ENCODE measurements at places on chromosomes 13 and 19.

DNA sequence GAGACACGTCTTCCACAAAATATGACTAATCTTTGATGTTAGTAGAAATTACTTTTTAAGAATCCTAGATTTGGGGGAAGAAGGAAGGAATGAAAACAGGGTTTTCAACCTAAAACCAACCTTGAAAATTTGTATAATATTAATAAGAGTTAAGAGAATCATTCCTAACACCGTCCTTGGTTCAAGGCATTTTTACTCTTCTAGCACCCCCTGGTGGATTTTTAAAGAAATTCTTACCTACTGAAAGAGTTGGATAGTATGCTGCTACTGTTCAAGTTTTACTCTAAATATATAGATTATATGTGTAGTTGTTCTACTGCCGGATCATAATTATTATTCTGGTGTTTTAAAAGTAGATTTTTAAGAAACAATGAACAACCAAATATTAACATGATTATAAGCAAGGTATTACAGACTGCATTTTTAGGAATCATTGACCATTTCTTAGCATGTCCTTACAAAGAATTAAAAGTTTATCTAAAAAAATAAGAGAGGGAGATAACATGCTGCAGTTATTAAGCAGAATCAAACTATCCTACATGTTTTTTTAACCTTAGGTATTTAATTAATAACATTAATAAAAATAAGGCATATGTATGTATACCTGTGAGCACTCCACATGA is 7.4 kb upstream of the SLITRK6 start:
- peak; percentile 43 for DNase-seq

DNA sequence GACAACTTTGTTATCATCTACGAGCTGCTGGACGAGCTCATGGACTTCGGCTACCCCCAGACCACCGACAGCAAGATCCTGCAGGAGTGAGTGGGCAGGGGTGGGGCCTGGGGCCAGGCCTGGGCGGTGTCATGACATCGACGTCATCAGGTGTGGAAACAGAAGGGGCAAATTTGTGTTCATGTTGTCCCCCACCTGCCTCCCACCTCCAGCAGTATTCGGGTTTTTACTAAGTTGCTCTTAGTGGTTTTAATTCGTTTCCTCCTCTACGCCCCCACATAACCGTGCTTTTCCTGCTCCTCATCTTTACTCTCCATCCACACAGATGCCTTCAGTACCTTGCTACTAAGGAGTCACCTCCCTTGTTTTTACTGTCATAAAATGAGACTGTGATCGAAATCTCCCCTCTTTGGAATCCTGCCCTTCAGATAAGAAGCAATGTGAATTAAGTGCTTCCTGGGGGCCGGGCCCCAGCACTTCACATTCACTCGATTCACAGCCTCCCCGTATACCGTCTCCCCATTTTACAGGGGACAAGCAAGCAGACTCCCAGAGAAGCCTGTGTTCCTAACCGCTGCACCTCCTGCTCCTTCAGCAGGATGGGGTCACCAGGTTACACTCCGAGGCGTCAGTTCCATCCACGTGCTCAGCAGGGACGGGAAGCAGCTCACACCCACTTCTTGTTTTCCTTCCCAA is 10.5 kb downstream of the AP1M1 start:
- DNase-seq = no peak

GRCh38 chr19:8240274-8241229 is 31.4 kb downstream of the CERS4 start:
- DNase-seq = no peak

GRCh38 chr13:37094840-37095239 is 10.6 kb downstream of the CSNK1A1L start:
- DNase-seq = no peak

DNA sequence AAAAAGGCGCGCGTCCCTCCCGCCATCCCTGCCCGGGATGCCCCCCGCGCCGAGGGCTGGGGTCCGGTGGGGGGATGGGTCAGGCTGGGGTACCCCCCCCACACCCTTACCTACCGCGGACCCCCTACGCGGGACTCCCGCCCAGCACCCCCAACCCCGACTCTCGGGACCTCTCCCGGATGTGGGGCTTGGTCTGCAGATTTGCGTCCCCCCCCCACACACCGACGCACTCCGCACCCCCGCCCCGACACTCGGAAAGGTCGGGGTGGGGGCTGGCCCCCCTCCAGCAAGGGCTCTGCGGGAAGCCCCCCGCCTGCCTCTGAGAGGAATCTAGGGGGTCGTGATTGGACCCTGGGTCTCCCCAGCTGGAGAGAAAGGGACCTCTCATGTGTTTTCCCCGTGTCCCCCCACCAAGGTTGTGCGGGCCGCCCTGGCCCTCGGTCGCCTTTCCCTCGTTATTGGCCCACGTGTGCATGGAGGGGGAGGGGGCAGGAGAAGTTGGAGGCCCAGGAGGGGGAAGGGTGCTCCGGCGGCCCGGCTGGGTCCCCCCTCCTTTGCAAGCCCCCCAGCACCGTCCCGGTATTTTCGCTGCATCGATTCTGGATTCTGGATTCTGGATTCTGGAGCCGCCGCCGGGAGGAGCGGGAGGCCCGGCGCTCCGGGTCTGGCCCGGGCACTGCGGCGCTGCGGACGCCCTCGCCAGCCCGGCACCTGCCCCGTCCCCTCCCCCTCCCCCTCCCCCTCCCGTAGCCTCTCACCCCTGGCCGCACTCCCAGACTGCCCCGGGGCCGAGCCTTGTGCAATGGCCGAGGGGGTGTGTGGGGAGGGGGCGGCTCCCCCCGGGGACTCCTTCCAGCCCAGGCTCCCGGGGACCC is 607 bp downstream of the NFIC start:
- no peak for DNase-seq

- DNase-seq = no peak
Observed at GRCh38 chr13:110367620-110368019, 60.5 kb downstream of the COL4A2 start.

GRCh38 chr19:8075158-8076074 is 22.9 kb downstream of the CCL25 start:
- DNase-seq = no peak

DNA sequence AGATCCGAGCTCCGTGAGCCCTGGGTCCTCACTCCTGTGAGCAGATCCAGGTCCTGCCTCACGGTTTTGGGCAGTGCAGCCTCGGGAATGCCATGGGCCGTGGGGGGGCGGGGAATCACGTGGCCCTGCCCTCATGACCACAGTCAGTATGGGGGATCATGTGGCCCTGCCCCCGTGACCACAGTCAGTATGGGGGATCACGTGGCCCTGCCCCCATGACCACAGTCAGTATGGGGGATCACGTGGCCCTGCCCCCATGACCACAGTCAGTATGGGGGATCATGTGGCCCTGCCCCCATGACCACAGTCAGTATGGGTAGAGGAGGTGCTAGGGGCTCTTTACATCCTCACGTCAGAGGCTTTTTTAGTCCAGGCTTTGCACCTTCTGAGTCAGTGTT is 64.3 kb upstream of the F7 start:
- no peak for DNase-seq

DNA sequence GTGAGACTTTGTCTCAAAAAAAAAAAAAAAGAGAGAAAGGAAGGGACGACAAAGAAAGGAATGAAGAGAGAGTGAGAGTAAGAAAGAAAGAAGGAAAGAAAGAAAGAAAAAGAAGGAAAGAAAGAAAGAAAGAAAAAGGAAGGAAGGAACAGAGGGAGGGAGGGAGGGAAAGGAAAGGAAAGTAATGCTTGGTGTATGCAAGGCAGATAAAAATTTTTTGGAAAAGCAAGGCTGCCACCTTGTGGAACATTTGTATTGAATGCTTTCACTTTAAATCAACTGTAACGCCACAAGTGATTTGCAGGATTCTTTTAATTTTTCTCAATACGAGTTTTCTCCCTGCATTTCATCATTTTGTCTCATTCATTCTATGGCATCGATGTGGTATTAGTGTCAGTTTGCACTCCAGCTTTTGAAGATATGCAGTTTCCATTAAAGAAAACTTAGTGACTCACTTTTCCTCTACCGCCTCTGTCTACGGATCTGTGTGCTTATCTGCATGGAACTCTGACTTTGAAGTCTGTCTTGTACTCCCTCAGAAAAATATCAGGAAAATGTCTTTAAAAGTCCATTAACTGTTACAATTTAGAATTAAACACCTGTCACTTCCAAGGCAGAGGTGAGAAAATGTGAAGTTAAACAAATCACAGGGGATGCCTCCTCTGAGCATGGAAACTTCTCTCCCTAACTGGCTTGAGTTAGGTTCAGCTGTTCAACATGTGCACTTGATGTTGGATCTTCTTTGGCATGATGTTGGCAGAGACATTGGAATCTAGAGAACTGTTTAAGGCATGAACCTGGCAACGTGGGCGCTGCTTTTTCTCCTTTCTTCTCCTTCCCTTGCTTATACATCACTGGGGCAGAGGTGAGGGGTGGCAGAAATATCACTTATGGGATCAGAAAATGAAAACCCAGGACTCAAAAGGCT is 20.0 kb upstream of the ZDHHC20 start:
- DNase-seq = no peak

DNA sequence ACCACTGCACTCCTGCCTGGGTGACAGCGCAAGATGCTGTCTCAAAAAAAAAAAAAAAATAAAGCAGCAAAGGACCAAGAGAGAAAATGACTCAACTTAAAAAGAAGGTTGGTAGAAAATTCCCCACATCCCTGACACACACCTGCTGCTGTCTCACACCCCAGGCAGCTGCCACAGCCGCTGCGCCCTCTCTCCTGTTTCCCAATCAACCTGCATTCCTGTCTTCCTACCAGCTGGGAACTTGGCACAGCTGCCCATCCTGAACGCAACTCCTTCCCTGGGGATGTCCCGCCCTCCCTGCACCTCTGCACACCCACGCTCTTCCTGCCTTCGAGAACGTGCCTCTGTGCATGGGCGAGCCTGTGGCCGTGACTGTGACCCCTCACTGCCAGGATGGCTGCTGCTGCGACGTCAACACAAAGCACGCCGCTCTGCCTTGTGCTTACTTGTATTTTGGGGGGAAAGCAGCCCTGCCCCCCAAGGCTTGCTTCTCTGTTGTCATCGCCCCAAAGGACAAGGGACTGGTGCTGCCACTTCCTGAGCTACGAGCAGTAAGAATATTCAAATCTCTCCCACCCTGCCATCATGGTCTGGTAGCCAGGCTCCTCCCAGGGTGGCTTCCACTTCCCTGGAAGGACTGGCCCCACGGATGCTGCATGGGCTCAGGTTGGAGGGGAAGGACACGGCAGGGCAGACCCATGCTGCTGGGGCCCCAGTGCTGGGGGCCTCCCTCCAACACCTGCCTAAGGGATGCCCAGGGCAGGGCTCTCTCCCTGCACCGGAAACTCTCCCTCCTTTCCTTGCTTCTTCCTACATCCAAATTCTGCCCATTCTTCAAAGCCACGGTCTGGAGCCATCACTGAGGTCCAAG is 20.7 kb downstream of the SH3GL1 start:
- no peak for DNase-seq

- DNase-seq = no peak
Observed at GRCh38 chr19:33558151-33558550, 36.6 kb upstream of the PEPD start.

DNA sequence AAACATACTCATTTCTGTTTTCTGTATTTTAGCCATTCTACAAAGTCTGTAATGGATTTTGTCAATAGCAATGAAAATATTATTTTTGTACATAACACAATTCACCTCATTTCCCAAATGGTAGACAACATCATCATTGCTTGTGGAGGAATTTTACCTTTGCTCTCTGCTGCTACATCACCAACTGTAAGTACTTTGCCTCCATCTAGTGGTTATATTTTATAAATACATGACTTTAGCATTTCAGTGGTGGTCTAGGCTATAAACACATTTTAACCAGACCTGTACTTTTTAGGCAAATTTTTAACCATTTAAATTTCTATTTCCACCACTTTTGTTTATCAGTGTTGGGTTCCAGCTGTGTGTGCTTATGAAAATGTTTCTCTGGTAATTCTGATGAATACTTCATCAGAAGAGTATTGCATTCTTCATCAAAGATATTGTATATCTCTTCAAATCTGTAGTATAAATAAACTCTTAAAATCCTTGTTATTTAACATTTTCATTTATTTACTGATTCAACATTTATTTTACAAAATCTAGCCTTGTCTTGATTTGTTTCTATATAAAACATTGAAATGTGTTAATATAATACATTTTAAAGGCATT is 222.4 kb downstream of the NBEA start:
- DNase-seq = peak; percentile 36

- DNase-seq = no peak
Observed at GRCh38 chr19:16288544-16288943, 36.1 kb upstream of the KLF2 start.

- no peak for DNase-seq
Observed at GRCh38 chr19:45935267-45935666, 20.7 kb upstream of the NANOS2 start.

GRCh38 chr13:30418717-30419459 is 3.4 kb upstream of the UBE2L5 start:
- DNase-seq = no peak

DNA sequence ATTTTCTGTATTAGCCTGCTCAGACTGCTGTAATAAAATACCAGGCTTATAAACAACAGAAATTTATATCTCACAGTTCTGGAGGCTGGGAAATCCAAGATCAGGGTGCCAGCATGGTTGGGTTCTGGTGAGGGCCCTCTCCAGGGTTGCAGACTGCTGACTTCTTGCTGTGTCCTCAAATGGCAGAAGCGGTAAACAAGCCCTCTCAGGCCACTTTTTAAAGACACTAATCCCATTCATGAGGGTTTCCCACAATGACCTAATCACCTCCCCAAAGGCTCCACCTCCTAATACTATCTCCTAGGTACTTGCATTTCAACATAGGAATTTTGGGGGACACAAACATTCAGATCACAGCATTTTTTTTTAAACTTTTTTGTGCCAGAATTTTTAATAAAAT is 159.3 kb downstream of the PDS5B start:
- no peak for DNase-seq

- DNase-seq = no peak
Observed at GRCh38 chr19:47058621-47059022, 10.2 kb upstream of the TMEM160 start.

DNA sequence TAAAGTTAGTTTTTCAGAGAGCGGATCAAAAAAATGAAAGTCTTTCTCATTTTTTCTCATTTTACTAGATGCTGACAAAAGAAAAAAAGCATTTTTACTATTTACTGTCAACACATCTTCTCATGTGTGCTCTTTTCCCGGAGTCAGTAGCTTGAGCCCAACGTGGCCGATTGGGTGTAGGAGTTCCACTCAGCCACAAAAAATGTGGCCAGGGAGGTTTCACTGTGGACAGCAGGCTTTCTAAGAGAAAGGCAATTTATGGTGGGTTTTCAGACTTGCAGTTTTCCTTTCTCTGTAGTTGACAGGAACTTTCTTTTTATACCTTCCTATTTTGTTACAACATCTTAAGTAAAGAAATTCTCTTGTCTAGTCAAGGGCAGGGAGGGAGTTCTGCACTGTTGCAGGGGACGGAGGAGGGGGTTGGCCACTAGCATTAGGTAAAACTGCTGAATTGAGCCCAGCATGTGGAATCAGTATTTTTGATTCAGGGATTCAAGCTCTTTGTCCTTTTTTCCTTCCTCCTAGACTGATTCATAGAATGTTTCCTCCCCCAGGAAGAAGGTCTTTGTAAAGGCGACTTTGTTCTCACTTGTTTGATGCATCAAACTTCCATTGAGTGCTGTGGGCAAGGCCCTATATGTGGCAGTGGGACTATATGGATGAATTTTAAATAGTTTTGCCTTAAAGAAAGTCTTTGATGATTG is 123.1 kb downstream of the B3GLCT start:
- no peak for DNase-seq

- peak; percentile 30 for DNase-seq
Observed at GRCh38 chr13:71801781-71802180, 65.2 kb downstream of the DACH1 start.

All from NCI-H2081 treated with DMSO at 0.1 percent for 48 hours (cell line).